Neural crest cell (in vitro differentiated cells): ENCODE measurements at places on chromosomes 5 and 9.

- DNase-seq: no peak
Observed at GRCh38 chr5:168409591-168410458, 76.4 kb upstream of the RARS1 start.

DNA sequence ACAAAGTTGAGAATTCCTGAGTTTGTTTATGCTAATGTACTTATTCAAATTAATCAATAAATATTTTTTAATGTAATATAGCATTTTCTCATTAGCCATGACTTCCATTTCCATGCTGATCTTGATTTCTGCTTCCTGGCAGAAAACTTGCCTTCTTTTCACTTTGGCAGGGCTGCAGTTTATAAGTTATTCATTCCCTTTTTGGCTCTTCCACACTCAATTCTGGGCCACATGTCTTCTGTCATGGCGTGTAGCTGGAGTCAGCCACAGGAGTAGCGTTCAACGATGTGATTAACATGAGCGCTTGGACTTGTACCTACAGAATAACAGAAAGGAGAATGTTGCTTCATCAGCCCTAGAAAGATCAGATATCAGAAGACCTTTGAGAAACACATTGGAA is 172.9 kb downstream of the CFAP90 start:
- DNase-seq: no peak

GRCh38 chr5:68757006-68757405 is 336.8 kb upstream of the SLC30A5 start:
- DNase-seq: no peak

DNA sequence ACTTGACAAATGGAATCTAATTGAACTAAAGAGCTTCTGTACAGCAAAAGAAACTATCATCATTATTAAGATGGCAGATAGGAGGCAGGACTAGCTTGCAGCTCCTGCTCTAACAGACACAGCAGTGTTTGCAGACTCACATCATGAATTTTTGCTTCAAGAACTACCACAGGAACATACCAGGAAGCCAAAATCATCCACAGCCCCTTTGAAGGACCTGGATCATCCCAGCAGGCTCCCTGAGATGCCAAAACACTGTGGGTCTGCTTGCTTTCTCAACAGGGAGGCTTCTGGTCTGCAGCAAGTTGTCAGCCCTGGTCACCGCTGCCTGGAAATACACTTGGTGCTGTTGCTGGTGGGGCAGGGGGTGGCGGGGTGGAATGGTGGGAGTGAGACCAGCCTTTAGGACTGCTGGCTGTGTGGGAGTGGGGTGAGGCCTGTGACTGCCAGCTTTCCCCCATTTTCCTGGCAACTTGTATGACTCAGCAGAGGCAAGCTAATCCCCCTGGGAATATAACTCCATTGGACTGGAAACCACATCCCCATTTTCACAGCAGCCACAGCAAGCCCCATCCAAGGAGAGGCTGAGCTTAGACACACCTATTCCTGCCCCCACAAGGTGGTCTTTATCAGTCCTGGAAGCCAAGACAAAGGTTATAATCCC is 533.8 kb upstream of the CYLC2 start:
- no peak for DNase-seq

GRCh38 chr9:129559506-129559881 is 61.4 kb downstream of the C9orf50 start:
- DNase-seq: no peak

- no peak for DNase-seq
Observed at GRCh38 chr5:142143878-142144277, 35.3 kb downstream of the NDFIP1 start.

GRCh38 chr5:131525805-131526204 is 109.2 kb downstream of the RAPGEF6 start:
- no peak for DNase-seq

- no peak for DNase-seq
Observed at GRCh38 chr5:97752871-97753270, 569.8 kb upstream of the RIOK2 start.

DNA sequence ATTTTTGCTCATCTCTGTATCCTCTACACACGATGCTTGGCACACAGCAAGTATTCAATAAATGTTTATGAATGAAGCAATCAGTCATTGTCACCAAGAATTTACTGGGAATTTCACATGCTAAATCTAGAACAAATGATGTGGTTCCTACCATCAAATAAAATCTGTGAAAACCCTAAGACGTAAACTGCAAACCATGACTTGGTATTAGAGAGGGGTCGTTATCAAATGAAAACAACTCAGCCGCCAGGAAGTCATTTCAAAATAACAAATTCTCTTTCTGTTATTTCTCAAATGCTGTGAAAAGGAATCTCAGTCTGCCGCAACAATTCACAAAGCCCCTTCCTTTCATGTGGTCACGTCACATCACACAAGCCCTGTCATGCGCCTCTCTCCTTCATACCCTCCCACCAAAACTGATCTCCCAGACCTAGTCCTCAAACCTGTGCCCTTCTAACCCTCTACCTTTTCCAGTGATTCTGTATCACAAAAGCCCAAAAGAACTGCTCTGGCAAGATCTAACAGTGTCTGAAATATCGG is 173.6 kb downstream of the DEPDC1B start:
- no peak for DNase-seq

DNA sequence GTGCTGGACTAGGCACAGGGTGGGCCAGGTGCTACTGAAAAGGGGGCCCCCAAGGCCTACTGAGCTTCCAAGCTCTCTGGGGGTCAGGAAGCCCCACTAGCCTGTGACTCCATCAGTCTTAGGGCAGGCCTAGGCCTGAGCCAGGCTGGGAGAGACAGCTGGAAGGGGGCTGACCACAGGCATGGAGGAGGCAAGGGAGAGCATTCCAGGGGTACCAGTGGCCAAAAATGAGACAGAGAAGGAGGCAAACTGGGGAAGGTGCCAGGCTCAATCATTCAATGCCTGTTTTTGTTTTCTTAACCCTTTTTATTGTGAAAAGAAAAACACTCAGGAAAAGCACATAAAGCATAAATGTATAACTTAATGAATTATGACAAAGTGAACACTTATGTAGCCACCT is 26.2 kb upstream of the TCF7 start:
- DNase-seq: no peak

GRCh38 chr9:90219548-90220118 is 423.0 kb downstream of the DIRAS2 start:
- DNase-seq: no peak

DNA sequence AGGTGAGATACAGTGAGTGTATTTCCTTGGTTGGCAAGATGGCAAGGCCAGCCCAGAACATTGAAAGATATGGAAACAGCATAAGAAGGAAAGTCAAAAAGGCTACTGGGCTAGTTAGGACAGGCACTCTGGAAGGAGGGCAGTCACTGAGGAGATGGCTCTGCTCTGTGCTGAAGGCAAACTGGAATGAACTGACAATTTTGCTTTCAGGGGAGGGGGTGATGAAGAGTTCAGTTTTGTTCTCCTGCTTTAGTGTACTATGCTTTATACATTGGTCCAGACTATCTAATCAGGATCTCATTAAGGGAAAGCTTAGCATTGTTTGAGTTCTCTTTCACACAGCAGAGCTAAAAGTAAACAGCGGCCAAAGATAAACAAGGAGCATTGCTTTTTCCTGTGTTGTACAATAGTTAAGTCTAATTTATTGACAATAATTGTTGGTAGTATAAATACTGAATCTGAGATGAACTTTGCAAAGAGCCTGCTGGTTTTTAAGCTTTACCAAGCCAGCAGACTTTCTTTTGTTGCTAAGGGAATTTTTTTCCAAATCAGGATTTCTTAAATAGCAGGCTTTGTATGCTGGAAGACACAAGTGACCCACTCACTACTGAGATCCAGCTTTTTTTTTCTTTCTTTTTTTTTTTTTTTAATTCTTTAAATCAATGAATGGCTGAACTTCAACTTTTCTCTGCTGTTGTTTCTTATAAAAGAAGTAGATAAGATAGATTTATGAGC is 355.5 kb downstream of the ARRDC3 start:
- DNase-seq: no peak

- no peak for DNase-seq
Observed at GRCh38 chr9:107782381-107782780, 292.8 kb upstream of the KLF4 start.
